ENCODE measurements at places on chromosomes 3 and 15.

GRCh38 chr3:127560051-127560787 lies 30.3 kb downstream of the TPRA1 start:
- DNase-seq = no peak

GRCh38 chr3:58085616-58086015 lies 77.4 kb downstream of the FLNB start:
- no peak for DNase-seq

GRCh38 chr15:91032919-91033803 lies 10.8 kb upstream of the VPS33B start:
- DNase-seq = peak; percentile 21

GRCh38 chr15:66474135-66474534 lies 23.4 kb downstream of the SNAPC5 start:
- no peak for DNase-seq

- DNase-seq = no peak
These were observed 2.1 kb downstream of the VIPR1 start for GRCh38 chr3:42504334-42505127.

GRCh38 chr15:79535536-79535935 lies 103.4 kb downstream of the MINAR1 start:
- no peak for DNase-seq

DNA sequence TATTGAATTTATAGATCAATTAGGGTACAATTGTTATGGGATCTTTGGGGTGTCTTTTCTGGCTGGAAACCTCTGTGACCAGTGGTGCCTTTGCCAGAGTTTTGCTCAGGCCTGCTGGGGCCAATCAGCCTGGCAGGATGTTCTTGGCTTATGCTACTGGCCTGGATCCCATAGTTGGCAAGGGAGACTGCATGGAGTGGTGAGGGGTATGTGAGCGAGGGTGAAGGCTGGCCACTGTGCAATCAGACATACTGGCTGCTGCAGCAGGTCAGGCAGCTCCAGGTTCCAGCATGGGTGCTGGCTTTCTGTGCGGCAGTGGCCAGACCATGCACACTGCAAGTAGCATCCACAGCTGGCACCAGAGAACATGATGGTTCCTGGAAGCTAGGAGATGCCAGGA lies 1053.2 kb upstream of the GBE1 start:
- DNase-seq = no peak

- no peak for DNase-seq
These were observed 72.4 kb downstream of the SENP2 start for GRCh38 chr3:185658504-185658912.

DNA sequence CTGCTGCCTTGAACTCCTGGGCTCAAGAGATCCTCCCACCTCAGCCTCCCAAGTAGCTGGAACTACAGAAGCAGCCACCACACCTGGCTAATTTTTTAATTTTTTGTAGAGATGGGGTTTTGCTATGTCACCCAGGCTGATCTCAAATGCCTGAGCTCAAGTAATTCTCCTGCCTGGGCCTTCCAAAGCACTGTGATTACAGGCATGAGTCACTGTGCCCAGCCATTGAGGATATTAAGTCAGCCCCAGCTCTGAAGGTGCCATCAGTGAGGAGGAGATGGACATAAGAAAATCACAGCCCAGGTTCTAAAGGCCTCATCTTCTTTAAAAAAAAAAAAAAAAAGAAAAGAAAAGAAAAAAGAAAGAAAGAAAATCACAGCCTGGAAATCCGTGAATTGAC lies 26.6 kb upstream of the PSTPIP1 start:
- DNase-seq = no peak

DNA sequence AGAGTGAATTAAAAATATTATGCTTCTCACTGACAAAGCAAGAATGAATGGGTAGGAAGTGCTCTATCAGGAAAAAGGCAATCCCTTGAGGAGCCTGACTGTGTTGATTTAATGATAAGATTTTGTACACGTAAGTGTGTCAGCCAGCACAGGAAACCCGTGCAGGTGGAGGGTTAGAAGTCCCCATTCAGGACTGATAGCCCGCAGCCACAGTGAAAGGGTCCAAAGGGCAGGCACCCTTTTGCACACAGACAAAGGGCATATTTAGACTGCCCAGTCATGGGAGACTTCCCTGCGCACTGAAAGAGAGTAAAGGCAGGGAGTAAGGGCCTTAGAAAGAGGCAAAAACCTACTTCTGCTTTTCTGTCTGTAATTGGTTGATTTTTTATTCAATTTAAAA lies 26.4 kb upstream of the SKIL start:
- DNase-seq = no peak

DNA sequence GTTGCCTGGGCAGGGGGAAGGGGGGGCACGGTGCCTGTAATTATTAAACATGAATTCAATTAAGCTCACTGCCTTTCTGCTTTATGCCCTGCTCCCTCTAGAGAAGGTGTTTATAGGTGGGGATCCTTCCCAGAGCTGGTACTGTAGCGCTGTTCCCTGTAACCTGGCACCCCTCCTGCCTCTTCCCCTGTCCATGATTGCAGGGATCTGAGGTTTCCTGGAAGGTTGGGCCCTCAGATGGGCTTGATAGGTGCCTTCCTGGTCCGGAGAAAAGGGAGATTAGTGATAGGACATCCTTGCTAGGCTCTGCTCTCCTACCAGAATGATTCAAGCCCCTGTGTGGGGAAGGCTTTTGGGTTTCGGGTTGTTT lies 2.1 kb upstream of the FAM131A start:
- DNase-seq = no peak

- no peak for DNase-seq
These were observed 286.0 kb downstream of the WDR72 start for GRCh38 chr15:53473435-53473834.

DNA sequence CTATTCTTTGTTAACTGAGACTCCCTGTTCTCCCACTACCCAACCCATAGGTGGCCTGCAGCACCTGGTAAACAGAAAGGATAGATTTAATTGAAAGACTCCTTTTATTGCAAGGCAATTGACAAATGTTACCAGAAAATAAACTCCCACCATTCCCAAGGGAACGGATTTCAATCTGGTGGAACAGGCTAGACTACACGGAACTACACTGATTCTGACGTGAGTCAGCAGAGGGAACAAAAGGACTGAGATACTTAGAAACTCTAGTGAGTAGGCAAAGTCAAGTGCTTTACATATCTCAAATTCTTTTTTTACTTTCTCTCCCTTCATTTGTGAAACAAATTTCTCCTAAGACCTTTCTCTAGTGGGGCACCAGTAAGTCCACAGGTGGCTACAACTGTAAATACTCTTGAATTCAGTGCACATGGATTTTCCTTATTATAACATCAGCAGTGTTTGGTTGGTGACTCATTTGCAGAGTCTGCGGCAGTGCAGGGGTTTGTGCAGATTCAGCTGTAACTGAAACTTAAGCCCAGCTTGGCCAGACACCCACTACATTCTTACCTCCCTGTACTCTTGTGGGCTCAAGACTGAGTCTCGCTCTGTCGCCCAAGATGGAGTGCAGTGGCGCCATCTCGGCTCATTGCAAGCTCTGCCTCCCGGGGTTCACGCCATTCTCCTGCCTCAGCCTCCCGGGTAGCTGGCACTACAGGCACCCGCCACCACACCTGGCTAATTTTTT lies 34.3 kb upstream of the PLSCR2 start:
- peak; percentile 81 for DNase-seq

- DNase-seq = no peak
These were observed 216.4 kb downstream of the TCF12 start for GRCh38 chr15:57134851-57135250.
